ENCODE measurements at places on chromosomes 1 and 21.

GRCh38 chr1:74467786-74468377, 44.5 kb downstream of the LRRC53 start:
- no peak for DNase-seq

DNA sequence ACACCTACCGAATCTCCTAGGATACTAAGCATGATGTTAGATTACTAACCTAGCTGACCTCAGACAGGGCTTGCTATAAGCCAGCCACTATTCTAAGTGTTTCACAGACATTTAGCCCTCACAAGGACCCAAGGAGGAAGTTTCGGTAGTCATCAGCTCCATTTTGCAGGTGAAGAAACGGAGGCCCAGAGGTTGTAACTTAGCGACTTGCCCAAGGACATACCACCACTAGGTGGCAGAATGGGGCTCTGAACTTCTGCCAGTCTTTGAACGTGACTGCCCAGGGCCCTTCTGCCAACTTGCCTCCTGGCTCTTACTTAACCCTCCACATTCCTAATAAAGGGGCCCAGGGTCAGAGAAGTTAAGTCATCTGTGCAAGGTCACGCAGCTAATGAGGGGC, 283.5 kb downstream of the C1orf94 start:
- peak; percentile 3 for DNase-seq

DNA sequence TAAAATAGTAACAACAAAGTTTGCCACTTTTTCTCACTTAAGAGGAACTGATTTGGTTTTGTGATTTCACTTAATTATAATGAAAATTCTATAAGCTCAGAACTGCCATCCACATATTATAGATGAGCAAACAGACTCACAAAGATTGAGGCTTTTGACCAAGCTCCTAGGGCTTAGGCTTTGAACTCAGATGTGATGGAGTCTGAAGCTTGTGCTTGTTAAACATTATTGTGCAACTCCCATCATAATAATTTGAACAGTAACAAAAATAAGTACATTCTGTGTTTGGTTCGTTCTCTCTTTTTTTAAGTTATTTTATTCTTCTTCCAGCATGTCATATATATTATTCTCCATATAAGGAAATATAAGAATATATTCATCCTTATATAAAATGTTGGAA, 403.4 kb downstream of the PTPRC start:
- no peak for DNase-seq

- DNase-seq: no peak
Measured at GRCh38 chr1:186057086-186057485, 318.0 kb downstream of the TPR start.

DNA sequence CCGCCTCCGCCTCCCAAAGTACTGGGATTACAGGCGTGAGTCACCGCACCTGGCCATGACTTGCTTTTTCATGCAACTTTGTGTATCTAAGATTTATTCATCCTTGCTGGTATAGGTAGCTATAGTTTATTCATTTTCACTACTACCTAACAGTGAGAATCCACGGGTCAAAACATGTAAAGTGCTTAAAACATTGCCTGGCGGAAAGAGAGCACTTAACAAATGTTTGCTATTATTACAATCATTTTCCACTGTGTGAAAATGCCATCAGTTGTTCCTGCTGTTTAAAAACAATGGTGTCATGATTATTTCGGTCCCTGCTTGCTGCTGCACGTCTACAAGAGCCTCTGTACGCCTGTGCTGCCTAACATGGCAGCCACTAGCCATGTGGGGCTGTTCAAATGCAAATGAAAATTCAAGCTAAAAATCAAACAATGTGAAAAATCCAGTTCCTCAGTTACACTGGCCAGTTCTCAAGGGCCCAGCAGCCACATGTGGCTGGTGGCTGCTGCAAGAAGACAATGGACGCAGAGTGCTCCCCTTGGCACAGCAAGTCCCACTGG, 65.1 kb downstream of the CLSTN1 start:
- DNase-seq: no peak

GRCh38 chr1:31667065-31667785, 22.5 kb upstream of the PEF1 start:
- DNase-seq: no peak

DNA sequence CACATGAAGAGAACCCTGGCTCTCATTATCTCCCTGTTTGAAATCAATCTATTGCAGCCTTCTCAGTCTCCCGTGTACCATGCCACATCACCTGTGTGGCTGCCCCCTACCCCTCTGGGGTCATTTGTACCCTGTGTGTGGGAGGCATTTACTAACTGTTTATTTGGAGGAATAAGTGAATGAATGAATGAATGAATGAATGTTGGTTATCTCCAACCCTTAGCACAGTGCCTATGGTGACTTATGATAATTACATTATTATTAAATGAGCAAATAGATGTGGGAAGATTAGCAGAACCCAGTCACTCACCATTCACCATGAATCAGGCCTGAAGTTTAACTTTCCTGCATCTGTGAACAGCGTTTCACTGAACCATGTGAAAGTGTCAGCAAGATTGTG, 560.8 kb downstream of the MATN1 start:
- DNase-seq: no peak

- DNase-seq: peak; percentile 24
Measured at GRCh38 chr1:193545171-193545570, 358.8 kb upstream of the B3GALT2 start.
